ENCODE measurements at places on chromosomes 5 and 9.
A peak's percentile ranks its signal among the peaks of the same experiment; 100 is the strongest.

- no peak for DNase-seq
Observed at GRCh38 chr5:150179019-150179620, 10.7 kb upstream of the SLC6A7 start.

DNA sequence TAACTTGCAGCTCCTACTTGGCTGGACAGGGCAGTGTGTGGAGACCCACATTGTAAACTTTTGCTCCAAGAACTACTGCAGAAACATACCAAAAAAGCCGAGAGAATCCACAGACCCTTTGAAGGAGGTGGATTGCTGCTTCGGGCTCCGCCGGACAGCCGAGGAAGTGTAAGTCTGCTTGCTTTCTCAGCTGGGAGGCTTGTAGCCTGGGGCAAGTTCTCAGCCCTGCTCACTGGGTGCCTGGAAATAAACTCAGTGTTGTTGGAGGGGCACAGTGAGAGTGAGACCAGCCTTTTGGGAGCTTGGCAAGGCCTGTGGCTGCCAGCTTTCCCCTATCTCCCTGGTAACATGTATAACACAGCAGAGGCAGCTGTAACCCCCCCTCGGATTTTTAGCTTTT, 215.6 kb downstream of the SYK start:
- DNase-seq = no peak

DNA sequence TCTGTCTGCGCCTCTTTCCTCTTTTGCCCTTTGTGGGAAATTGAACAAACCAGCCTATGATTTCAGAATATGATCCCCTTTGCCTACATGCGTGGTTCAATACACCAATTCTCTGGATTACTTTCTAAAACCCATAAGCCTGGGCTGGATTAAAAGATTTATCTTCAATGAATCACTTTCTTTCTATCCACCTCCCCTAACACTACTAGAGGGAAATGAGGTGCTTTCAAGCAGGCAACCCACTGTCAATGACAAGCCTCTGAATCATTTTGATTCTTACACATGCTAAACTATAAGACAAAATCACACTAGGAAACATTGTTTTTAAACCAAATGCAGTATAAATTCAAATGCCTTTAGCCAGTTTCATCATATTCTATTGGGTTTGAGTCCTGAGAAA, 257.5 kb downstream of the AGTPBP1 start:
- DNase-seq = no peak

DNA sequence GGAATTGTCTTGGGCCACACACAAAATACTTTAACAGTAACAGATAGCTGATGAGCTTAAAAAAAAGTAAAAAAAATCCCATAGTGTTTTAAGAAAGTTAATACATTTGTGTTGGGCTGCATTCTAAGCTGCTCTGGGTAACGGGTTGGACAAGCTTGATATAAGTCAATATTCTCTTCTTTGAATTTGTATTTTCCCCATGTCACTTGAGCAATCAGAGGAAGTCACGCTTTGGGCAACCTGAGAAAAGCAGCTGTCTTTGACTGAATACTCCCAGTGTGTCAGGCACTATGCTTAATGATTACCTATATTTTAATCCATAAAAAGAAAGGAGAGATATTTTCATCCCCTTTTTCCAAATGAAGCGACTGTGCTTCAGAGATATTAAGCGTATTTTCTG, 84.9 kb downstream of the ATP10B start:
- DNase-seq = no peak

DNA sequence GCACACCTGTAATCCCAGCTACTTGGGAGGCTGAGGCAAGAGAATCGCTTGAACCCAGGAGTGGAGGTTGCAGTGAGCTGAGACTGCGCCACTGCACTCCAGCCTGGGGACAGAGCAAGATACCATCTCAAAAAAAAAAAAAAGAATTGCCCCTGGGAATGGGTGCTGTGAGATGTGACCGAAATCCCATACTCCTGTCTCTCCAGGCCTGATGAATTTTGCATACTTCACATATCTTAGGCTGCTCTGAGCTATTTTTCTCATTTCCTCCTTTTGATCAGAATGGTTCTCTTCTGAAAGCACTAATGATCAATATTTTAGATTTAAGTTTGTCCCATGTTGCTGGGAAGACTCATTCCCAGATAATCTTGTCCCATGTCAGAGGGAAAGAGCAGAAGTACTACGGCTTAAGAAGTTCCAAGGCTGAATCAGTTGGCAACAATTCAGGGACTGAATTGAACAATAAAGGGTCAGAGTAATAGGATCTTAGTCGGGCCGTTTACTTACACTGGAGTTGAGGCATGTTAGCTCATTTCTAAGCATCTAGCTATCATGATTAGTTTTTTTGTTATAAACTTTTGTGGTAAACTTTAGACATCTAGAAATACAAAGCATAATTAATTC, 44.2 kb upstream of the TENT2 start:
- no peak for DNase-seq

- DNase-seq = no peak
Observed at GRCh38 chr5:114316167-114316566, 45.7 kb upstream of the KCNN2 start.

- DNase-seq = peak; percentile 80
Observed at GRCh38 chr5:116573702-116574366, 789 bp downstream of the SEMA6A start.

DNA sequence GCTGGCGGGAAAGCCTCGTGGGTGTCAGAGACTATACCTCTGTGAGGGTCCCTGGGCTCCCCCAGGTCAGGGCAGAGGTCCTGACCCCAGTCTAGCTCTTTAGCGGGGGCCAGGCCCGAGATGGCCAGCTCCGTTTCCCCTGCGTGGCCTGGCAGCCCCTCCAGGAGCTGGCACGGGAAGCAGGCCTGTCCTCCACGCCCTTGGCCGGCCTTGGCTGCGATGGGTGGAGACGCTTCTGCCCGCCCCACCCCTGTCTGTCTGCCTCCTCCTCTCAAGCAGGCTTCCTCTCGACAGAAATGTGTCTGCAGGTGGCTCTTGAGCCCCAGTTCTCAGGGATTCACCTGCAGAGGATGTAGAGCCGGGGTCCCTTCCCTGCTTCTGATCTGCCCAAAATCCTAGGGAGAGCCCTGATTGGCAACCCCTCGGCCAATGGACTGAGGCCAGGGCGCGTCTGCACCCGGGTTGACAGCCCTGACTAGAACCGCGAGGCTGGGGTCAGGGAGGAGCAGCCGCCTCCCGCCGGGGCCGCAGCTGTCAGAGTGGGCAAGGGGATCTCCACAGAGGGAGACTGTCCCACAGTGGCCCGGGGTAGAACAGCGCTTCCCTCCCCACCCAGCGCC, 2.6 kb upstream of the GRIN1 start:
- no peak for DNase-seq

DNA sequence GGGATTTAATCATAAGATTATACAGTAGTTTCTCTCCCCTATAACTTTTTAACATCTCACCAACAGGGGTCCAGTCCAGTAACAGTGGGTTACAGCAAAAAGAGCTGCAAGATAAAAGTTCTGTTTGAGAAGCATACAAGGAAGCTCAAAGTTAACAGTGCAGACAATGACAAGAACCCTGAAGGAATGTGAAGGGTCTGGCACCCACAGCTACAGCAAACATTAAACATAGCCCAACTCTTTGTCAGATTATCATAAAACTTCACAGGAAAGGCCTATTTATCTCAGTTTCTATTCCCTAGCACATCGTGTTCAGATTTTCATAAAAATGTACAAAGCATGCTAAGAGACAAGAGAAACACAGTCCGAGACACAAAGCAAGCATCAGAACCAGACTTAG, 309.4 kb downstream of the DIRAS2 start:
- no peak for DNase-seq

- DNase-seq = no peak
Observed at GRCh38 chr5:149829954-149830353, 99.8 kb downstream of the PPARGC1B start.
